ENCODE measurements at places on chromosomes 3 and 15.

DNA sequence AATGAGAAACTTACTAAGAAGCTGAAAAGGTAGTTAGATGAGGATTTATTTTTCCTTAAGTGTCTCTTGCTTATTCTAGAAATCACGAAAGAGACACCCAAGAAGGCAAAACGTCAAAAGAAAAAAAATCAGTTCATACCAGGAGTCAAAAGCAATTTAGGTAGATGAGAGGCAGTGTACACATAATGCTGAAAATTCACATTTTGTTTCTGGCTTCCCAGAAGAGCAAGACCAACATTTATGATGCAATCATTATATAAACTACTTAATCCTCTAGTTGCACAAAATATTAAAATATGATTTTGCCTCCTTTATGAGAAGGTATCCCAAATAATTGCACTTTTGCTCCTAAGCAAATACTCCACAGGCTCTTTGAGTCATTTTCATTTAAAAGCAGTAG is 228.0 kb downstream of the FMN1 start:
- DNase-seq, result no peak

DNA sequence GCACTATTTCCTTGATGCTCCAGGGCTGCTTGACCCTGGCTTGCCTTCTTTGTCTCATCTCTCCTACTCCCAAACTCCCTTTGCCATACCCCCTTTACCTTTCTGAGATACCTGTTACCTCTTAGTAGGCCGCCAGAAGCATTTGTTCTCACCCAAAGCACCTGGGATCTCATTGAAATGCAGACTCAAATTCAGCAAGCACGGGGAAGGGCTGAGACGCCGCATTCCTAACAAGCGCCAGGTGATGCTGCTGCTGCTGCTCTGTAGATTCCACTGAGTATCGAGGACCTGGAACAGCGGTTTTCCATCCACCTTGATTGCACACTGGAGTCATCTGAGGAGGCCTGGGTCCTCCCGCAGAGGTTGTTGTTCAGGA is 91.8 kb downstream of the TMEM266 start:
- DNase-seq, result no peak

GRCh38 chr15:60899322-60899966 is 329.7 kb downstream of the RORA start:
- DNase-seq, result peak; percentile 13

- DNase-seq, result no peak
These were observed 439.1 kb downstream of the SHQ1 start for GRCh38 chr3:72408983-72409779.

DNA sequence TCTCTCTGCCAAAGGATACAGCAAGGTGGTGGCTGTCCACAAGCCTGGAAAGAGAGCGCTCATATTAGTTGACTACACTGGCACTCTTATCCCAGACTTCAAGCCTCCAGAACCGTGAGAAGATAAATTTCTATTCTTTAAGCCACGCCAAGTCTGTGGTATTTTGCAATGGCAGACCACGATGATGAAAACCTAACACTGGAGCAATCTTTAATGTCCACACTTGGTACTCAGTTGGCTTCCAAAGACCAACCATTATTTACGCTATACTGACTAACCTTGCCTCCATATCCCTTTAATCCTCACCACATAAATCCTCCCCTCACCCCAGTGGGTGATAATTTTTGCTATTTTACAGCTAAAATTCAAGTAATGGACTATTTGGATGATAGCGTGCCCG is 16.9 kb upstream of the LACTB start:
- no peak for DNase-seq

- DNase-seq, result no peak
These were observed 229.0 kb downstream of the THSD4 start for GRCh38 chr15:71344316-71344715.

GRCh38 chr3:33004961-33005360 is 53.5 kb downstream of the CCR4 start:
- no peak for DNase-seq
